ENCODE measurements at places on chromosomes 7 and 10.
A peak's percentile ranks its signal among the peaks of the same experiment; 100 is the strongest.

- peak; percentile 54 for DNase-seq
Measured at GRCh38 chr10:83603708-83604107, 535.6 kb upstream of the GHITM start.

DNA sequence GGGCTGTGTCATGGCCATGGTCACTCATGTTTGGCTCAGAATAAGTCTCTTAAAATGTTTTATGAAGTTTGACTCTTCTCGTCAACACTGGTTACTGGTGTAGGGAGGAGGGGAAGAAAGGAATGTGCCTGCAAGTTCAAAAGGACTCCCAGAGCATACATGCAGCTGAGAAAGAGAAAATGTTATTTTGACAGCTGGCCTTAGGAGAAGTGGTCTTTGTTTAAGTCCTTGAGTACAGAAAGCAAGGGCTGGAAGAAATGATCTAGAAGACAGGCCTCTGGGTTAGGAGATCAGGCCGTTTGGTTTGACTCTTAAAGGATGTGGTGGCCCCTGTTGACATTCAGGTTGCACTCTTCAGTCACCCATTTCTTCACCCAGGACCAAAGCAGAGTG lies 245.5 kb downstream of the REEP3 start:
- no peak for DNase-seq

GRCh38 chr10:110337906-110338305 lies 33.2 kb upstream of the SMNDC1 start:
- DNase-seq = no peak

DNA sequence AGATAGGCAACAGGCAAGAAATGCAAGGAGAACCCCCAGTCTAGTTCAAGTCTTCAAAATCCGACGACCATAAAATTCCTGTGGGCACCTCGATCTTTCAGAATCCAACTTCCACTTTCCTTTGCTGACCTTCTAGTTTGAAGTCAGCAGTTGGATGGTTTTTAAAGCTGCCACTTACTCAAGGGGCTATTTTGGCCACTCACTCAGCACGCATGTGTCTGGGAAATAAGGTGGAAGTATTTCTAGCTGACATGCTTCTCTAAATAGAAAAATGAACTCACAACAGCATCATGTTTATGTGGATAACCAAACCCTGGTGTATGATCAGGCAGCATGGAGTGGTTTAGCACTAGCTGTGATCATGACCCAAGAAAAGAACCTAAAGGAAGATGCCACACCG lies at the start of gene NRAP:
Gene NRAP (minus strand): TSS at position 134 of the 400 bp plus-strand sequence. CDS start 159 bp downstream, outside the sequence.
- DNase-seq = no peak

GRCh38 chr10:46542567-46543465 lies 13.6 kb downstream of the GPRIN2 start:
- no peak for DNase-seq
